Renal cortex interstitium (tissue), 15 donors: ENCODE measurements at places on chromosomes 13 and 19.

GRCh38 chr19:19209372-19209771 lies 2.4 kb upstream of the NCAN start:
- DNase-seq: no peak

DNA sequence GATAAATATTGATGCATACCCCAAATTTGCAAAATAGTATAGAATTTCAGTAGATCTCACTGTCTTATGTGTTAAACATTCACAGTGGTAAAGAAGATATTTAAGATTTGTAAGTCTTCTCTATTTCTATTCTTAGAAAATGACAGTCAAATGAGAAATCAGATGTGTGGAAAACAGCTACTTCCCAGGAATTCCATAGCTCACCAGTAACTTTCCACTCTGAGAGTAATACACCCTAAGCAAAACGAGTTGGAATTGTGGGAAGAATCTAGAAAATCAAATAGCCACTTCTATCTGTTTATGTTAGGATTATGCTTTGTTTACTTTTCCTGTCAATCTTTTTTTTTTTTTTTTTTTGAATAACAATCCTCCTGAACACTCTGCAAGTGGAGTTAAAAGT lies 69.1 kb downstream of the FLT1 start:
- no peak for DNase-seq

DNA sequence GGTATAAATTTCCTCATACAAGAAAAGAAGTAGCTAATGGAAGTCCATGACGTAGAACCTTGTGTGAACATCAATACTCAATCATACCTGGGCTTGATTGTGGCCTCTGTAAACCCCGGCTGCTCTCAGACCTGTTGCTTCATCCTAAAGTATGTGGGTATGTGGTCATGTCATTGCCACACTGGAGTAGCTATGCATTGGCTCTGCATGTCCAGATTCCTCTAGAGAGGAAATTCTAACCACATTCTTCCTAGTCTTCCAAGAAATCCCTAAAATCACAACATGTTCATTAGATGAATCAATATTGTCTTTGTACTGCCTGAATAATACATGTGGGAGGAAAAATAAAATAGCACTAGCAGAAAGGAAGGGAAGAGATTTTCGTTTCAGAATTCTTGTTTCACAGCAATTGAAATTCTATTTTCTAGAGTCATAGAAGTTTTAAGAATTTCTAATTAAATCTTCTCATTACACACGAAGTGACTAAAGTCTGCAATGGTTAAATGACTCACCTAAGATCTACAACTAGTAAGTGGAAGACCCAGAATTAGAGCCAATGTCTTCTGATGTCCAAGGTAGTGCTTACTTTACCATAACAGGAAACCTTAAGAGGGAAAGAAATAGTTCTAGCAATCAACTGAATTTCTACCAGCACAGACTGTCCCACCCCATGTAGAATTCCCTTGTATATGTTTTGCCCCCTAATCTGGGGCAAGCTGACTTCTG lies 28.0 kb downstream of the RXFP2 start:
- no peak for DNase-seq

DNA sequence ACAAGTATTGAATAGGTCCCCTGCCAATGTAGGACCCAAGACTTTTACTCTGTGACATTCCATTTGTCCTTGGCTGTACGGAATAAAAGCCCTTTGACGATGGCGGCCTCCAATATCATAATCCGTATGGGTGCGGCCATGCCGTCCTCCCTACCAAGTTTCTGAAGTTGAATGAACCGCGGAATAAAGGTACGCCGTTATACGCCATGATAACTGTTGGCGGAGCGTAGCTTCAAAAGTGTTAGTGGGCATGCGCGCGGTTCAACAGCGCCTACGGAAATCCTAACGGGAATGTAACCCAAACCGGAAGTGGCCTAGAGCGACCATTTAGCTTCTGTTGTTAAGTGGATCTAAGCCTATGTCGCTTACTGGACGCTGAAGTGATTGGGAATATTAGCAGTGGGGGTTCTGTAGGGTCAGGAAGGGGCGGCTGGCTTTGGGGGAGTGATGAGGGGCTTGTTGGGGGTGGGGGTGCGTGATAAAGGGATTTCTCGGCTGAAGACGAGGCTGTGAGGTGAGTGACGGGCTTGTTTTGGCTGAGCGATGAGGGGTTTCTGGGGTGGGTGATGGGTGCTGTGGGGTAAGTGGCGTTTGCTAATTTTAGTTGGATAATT lies at the start of gene ZNF175:
ZNF175 (plus strand) TSS at position 322 of the 614 bp plus-strand sequence. CDS start 2,047 bp downstream, outside the sequence.
- DNase-seq: peak; percentile 99

DNA sequence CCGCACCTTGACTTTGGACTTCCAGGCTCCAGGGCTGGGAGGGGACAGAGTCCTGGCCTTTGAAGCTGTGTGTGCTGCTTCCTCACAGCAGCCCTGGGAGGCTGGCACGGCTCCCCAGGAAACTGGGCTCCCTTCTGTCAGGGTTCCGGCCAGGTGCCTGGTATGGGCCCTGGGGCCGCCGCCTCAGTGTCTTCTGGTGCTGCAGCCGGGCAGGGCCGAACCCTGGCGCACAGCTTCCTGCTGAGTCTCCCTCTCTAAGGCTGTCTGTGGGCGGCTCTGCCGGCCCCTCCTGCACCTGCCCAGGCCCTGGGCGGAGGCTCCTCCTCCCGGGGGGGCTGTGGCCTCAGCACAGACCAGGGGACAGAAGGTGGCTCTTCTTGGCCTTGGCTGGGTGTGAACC lies 32.4 kb downstream of the GPX4 start:
- DNase-seq: no peak

DNA sequence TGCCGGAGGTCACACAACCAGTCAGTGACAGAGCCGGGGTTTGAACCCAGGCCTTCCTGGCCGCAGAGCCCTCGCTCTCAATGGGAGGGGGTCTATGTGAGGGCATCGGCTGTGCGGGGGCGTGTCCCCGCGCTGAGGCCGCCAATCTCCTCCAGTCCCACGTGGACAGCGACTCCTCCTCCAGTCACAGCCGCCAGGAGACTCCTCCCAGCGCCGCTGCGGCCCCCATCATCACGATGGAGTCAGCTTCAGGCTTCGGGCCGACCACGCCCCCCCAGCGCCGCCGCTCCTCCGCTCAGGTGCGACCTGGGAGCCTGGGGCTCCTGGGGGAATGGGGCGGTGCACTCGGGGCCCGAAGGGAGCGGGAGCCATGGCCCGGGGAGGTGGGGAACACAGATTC lies 6.0 kb downstream of the SPRED3 start:
- no peak for DNase-seq

GRCh38 chr13:69487576-69487975 lies 620.0 kb upstream of the ATXN8OS start:
- DNase-seq: no peak

DNA sequence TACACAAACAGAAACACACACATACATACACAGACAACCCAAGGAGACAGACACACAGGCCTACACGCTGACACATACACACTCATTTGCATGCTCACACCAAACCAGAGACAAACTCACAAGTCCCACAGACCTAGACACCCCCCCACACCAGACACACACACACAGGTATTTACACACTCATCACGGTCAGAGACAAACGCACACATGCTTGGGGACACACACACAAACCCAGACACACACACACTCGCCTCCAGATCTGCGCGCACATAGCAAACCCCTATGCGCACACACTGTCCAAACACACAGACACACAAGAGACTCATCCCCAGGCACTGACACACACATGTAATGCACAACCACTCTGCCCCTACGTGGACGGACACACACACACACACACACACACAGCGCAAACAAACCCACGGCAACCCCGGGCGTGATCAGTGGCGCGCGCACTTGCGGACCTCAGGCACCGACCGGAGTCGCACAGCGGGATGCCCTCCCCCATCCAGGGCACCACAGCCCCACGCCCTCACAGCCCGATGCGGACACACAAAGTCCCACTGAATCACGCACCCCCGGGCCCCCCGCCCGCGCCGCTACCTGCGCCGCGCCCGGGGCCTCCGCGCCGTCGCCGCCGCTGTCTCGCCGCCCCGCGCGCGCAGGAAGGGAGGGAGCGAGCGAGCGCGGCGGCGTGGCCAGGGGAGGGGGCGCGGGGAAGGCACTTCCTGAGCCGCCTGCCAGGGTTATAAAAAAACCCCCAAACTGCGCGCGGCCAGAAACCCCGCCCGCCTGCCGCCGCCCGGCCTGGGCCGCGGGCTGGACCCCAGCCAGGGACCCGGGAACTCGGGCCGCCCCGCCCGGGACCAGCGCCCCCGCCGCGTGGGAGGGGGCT lies at the start of gene ADAMTS10:
ADAMTS10 (minus strand) TSS at position 675 of the 895 bp plus-strand sequence. CDS start 5,005 bp downstream, outside the sequence.
- peak; percentile 33 for DNase-seq

DNA sequence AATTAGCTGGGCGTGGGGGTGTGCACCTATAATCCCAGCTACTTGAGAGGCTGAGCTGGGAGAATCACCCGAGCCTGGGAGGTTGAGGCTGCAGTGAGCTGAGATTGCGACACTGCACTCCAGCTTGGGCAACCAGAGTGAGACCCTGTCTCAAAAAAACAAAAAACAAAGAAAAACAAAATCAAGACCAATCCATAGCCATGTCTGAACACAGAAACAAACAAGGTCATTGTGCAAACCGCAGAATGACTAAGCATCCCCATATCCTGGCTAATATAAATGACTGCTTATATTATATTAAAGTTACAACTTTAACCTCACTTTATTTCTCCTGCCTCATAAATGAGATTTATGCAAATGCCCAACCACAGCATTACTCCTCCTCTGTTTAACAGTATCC lies 2.3 kb upstream of the LYPD3 start:
- no peak for DNase-seq

DNA sequence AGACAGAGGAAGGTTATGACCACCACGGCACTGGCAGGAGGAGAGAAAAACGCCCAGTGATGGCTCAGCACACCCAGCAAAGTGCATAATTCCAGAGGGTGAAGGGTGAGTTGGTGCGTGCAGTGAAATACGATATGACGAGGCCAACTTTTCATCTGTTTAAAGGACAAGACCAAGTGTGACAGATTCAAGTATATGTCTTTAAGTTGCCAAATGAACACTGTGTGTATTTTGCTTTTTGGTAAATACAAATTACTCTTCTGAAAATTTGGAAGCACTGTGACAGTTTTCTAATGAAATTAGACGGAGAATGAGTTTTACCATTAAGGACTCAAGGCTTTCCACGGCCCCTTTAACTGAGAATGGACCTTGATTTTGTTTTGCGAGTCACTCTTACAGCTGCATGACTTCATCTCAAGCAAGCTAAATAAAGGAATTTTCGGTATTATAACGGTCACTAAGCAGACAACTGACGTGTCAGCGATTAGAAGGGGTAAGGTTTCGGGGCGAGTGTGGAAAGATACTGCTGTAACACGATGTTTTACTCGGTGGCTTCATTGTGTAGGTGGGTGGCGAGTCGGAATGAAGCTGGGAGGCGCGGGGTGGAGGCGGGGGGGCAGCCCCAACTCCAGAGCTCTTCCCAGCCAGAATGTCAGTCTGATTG lies 22.8 kb downstream of the COL4A2 start:
- DNase-seq: no peak

DNA sequence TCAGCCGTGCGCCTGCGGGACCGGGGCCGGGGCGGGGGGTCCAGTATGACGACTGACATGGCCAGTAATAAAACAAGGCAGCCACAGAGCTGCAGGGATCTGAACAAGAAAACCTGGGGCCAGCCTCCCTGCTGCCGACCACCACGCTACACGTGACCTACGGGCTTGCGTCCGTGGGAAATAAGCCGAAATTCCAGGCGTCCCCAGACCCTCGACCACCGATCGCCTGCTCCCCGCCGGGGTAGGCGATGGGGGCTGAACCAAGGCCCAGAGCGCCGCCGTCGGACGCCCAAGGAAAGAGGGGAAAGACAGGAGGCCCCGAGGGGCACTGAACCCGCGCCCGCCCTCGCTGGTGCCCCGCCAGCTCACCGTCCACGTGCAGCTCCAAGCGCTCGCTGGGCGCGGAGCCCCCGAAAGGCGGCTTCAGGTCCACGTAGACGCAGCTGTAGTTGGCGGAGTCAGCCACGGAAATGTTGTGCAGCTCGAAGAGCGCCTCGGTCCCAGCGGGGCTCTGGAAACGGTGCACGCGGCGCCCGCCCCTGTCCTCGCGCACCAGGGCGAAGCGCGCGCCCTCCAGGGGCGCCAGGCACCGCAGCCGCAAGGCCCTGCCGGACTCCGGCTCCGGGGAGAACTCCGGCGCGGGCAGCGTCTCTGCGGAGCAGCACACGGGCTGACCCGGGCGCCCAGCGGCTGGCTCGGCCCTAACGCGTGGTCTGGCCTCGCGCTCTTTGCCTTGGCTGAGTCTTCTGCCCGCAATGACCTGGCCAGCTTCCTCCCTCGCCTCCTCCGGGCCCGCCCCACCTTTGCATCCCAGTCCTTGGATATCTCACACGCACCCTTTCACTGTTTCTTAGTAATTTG lies 3.1 kb downstream of the A1BG start:
- no peak for DNase-seq

DNA sequence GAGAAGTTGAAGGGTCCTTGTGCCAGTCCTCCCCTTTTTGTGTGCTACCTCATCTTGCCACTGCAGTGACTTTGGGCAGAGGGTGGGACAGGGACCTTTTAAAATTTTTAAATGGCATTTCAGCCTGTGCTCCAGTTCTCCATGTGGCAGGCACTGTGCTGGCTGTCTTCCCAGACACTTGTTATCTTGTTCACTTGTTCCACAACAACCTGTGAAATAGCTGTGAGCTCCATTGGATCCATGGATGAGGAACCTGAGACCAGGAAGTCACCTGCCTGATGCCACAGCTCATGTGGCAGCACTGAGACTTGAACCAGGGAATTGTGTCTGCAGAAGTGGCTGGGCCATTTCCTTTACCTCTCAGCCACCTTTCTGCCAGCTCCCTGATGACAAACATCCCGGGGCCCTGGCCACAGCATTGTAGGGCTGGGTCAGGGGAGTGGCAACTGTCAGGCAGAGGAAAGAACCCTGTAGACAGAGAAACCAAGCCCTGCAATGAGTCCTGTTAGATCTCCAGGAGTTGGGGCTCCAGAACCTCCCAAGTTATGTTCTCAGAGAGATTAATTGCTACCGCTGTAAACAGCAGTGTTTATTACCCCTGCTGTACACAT lies 6.4 kb downstream of the EGLN2 start:
- DNase-seq: no peak

DNA sequence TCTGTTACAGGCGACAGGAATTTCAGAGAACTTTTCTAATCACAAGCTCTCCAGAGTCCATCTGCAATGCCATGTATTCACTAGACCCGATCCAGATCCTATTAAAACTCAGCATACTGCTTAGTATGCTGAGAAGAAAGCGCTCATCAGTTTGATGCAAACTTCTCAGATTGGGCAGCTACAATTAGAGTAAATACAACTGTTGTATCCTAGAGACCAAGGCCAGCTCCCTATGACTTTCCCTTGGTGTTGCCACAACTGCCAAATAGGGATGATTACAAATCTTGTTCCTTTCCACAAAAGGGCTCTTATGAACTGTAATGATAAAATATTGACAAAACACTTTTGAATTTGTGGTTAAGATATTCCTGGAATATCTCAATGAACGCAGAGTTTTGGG lies 191.2 kb downstream of the SPRY2 start:
- DNase-seq: no peak

DNA sequence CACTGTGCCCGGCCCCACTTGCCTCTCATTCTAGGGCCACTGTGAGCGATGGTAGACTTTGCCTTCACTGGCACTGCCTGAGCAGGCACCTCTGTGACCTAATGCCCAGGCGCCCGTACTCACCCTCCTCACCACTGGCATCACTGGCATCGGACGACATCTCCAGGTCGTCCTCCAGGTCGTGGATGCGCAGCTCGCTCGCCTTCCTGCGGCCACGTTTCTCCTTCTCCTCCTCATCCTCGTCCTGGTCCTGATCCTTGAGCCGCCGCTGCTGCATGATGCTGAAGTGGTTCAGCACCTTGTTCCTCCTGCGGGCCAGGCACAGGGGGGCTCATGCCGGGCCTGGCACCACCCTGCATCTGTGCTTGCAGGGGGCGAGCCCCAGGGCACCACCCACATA lies 7.5 kb upstream of the PSPN start:
- no peak for DNase-seq
